ENCODE measurements at places on chromosomes 4 and X. TPM values are rescaled to one million over a fixed set of nuclear protein-coding genes. Genes with fewer than 3 reads are reported as not detected.

Gene HTN1
- total RNA-seq, result not detected

Gene PABPC4L
- 0.13 TPM for total RNA-seq

Gene TMEM128
- 20.8 TPM for total RNA-seq

DNA sequence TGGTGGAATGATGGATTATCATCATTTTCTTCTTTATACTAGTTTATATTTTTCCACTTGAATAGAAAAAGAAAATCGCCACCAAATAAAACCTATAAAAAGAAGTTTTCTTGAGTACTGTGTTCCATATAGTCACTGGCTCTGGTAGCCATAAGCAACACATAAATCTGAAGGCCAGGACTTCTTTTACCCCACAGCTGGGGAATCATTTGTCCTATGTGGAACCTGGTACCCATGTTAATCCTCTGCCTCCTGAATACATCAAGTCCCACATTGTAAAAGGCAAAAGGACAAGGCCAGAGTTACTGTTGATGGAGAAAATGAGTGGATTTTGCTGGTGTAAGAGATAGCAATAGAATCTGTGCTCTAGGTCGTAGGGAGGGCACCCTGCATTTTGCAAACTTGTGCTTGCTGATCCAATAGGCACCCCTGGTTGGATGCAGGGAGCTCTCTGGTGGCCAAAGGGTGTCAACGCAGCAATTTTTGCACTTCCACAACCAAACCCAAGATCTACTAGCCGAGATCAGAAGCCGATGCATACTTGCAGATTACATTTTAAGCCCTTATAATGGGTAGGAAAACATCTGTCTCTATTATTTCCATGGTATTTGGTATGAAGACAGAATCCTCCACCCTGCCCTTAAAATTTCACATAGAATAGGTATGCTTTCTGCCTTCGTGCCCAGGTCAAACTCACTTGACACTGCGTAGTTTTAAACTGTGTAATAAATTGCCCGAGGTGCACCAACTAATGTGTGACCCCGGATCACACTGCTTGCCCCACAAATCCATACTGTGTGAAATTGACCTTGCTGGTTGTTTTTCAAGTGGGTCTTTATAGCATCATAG is 146.2 kb upstream of the SCML1 start:
- peak; percentile 26 for DNase-seq

- no peak for DNase-seq
Measured at GRCh38 chrX:36957425-36958328, 50.5 kb upstream of the FAM47C start.

- DNase-seq, result peak; percentile 33
Measured at GRCh38 chrX:136065044-136065671, 79.9 kb downstream of the SLC9A6 start.

DNA sequence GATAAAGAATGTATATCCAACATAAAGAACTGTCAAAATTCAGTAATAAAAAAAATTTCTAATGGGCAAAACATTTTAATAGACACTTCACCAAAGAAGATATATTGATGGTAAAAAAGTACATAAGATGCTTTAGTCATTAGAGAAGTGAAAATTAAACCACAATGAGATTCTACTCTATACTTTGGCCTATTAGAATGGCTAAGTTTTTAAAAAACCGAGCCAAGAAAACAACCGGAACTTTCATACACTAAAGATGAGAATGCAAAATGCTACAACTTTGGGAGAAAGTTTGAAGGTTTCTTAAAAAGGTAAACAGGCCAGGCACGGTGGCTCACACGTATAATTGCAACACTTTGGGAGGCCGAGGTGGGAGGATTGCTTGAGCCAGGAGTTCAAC is 20.8 kb downstream of the CNOT6L start:
- no peak for DNase-seq

GRCh38 chr4:55927803-55928437 is 20.8 kb upstream of the CEP135 start:
- DNase-seq, result no peak

- no peak for DNase-seq
Measured at GRCh38 chr4:159341522-159341921, 238.6 kb downstream of the RAPGEF2 start.

- DNase-seq, result no peak
Measured at GRCh38 chr4:139776235-139776634, 110.6 kb downstream of the MGST2 start.
